ENCODE measurements at places on chromosomes 7 and 10. TPM values are rescaled to one million over a fixed set of nuclear protein-coding genes. Genes with fewer than 3 reads are reported as not detected.

SLC39A12 gene
- not detected for total RNA-seq

CLDN4 gene
- total RNA-seq: 0.86 TPM

SPDYE8 gene
- total RNA-seq: not detected

OR2A7 gene
- total RNA-seq: 0.32 TPM

FRAT1 gene
- total RNA-seq: 1.7 TPM

CDHR1 gene
- total RNA-seq: 0.43 TPM

DNA sequence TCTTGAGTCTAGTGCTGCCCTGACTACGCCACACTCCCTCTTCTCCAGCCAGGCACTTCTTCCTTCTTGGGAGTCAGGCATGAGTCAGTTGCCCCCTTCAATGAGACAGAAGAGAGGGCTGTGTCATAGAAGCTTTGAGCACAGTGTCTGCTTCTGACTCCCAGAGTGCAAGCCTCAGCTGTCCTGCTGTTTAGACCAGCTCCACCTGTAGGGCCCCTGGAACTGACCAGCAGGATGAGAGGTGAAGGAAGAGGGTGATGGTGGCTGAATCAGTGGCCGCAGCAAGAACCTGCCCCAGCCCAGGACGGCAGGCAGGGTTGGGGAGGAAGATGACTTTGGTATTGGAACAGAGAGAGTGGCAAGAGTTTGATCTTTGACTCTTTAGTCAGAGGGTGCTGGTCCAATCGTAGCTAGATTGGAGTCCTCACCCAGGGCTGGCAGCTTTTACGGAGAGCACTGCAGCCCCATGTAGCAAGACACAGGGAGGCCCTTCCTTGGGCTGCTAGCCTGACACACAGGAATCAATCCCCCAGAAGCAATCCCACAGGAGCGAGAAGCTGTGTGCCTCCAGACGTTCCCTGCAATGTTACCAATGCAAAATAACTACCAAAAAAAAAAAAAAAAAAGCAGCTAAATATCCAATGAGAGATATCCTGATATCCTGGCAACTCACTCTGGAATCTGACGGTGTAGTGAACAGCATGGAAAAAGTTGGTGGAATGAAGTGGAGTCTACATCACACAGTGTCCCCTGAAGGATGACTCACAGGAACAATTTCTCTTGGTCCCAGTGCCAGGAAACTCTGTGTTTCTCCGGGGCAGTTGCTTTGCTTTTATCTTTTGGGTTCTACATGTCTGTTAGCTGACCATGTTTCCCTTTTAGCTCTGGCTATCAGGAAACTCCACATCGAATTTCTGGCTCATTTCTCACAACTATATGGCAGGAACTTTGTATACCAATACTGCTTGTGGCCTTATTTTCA lies 6.9 kb downstream of the C10orf62 start:
- peak; percentile 54 for DNase-seq

DNA sequence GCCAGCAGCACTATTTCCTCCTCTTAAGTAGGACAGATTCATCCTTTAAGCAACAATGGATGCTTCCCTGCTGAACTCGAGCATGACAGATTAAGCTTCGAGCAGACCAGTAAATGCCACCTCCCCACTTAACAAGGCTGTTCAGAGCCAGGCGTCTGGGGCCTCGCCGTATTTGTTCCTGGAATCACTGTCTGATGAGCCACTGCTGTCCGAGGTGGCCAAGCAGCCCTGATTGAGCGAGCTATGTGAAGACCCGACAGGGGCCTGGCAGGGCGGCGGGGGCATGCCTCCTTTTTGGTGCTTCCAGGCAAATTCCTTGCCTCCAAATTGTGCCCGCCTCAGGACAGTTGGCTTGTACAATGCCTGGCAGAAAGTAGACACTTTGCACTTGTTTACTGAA lies 862.6 kb downstream of the NRG3 start:
- DNase-seq: no peak

- no peak for DNase-seq
Observed at GRCh38 chr10:43595739-43596298, 10.4 kb upstream of the ZNF485 start.

DNA sequence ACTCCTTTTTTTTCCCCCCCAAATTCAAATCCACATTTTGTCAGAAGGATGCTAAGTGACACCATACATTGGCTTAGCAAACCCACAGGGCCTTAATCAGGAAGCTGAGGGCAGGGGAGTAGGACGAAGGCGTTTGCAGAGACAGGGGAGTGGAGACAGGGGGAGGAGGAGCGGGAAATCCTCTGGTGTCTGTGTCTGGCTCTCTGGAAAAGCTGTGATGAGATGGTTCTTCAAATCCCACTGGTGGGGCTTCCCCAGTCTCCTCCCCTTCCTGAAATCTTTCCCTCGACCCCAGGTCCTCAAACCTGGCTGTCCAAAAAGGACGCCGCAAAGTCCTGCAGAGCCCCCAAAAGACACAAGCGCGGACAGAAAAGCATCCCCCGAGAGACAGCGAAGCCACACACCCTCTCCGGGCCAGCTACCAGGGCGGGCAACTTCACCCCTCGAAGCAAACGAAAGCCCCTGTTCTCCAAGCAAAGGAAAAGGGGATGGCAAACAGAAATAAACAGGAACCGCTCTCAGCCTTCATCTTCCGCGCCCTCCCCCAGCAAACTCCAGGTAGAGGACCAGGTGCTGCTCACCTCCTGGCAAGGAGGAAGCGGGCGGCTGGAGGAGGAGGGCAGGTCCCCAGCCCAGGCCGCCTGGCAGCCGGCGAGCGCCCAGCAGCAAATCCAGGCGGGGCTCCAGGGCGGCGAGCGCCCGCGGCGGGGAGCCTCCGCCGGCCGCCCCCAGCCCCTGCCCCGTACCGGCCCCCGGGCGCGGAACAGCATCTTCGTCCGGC lies 520 bp downstream of the ELAPOR2 start:
- no peak for DNase-seq

- no peak for DNase-seq
Observed at GRCh38 chr10:3397846-3398245, 225.3 kb upstream of the PITRM1 start.

DNA sequence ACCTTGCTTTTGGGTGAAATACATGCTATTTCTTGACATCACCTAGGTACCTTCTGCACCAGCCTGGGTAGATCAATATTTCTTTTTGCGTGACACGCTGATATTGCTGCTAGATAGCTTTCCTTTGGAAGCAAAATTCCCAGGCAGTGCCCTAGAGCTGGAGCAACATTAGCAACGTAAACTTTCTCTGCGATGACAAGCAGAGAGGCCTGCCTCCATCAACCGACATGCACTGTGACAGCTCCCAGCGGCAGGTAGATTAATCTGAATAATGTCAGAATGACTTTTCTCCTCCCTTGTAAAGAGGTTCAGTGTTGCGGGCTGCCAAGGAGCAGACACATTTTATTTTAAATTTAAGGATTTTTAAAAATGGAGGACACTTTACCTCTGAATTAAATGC lies 307.4 kb downstream of the GALNT17 start:
- no peak for DNase-seq

- DNase-seq: no peak
Observed at GRCh38 chr7:55550010-55550663, 22.2 kb downstream of the VOPP1 start.

DNA sequence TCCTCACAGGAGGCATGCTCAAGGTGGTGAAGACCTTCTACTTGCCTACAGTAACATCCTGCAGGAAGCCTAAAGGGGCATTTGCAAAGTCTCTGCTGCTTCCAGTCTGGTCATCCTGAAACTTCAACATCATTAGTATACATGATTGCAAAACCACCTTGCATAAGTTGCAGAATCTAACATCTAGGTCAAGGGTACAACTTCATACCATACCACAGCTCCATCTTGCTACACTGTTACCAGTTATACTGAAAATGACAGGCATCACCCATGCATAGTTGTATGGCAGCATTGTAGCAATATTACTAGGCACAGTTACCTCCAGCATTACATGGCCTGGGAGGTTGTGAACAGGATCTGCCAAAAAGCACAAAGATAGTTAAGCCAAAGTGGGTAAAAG lies 13.7 kb upstream of the MACROH2A2 start:
- no peak for DNase-seq

DNA sequence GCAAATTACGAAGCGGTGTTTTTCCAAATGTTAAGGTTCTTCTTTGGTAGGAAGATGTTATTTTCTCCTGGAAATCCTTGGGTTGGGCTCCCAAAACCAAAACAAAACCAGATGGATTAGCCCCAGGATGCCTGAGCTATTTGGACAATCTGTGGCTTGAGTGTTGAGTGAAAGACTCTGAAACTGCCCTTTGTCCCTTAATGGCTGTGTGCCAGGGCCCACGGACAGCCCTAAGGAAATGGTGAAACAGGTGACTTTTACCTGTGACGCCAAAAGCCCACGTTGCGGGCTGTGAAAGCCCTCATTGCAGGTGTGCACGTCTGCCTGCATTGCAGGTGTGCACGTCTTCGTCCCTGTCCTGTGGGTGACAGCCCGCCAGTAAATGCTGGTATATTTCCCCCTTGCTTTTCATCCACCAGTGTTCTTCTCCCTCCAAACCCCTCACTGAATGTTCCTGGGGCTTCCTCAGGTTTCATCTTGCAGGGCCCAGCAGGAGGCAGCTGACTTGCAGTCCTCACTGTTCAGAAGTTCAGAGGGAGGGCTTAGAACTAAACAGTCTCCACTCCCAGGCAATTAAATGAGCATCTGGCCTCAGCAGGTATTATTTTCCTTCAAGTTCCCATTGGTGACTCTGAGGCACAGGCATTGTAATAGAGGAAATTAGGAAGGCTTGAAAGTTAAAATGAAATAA lies 10.7 kb downstream of the PFKP start:
- DNase-seq: no peak

DNA sequence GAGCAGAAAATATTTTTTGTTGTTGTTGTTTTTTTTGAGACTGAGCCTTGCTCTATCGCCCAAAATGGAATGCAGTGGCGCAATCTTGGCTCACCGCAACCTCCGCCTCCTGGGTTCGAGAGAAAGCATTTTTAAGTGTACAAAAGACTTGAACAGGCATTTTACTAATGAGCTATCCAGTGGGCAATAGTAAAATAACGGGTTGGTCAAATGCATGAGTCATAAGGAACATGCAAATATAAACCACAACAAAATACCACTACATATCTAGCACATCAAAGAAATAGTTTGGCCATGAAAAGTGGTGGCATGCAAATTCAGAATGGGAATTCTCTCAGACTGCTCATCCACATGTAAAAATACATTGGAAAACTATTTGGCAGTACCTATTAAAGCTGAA lies 71.7 kb upstream of the TMEM106B start:
- peak; percentile 55 for DNase-seq

- DNase-seq: no peak
Observed at GRCh38 chr7:32119790-32120196, 49.6 kb upstream of the PDE1C start.

- no peak for DNase-seq
Observed at GRCh38 chr7:157839672-157840167, 502.9 kb downstream of the DNAJB6 start.

DNA sequence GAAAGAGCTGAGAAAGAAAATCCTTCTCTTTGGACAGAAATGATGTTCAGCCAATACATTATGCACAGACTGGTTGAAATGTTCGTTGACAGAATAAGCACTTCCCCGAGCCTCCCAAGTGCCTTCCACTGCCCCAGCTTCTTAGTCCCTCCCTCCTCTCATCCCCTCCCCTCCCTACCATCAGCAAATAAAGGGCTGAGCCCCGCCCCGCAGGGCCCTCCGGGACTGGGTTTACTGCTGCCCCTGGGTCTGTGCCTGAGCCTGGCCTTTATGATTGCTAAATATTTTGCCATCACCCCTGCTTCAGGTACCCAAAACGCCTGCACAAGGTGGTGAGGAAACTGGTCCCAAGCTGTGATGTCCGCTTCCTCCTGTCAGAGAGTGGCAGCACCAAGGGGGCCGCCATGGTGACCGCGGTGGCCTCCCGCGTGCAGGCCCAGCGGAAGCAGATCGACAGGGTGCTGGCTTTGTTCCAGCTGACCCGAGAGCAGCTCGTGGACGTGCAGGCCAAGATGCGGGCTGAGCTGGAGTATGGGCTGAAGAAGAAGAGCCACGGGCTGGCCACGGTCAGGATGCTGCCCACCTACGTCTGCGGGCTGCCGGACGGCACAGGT lies 28.1 kb downstream of the HKDC1 start:
- no peak for DNase-seq

DNA sequence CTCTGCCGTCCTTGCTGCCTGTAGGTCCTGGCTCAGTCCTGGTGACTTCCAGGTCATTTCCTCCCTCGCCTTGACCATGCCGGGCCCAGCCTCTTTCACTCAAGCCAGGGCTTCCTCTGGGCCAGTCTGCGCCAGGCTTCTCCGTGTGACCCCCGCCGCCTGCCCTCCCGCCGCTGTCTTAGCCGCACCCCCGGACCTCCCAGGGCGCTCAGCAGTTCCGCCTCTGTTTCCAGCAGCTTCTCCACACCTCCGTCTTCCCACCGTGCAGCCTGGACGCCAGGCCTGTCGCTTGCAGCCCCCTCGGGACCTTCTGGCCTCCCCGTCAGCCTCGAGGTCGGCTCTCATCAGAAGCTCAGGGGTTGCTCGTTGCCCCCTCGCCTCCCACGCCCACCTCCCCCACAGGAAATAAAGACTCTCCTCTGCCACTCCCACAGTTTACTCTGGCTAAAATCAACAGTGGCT lies 123.0 kb upstream of the FZD8 start:
- peak; percentile 7 for DNase-seq
